HFFc6 (cell line): ENCODE measurements at places on chromosomes 12 and 14.

GRCh38 chr12:51270951-51271518 lies 820 bp upstream of the SMAGP start:
- DNase-seq: peak; percentile 89

- no peak for DNase-seq
Measured at GRCh38 chr12:19482551-19483109, 43.3 kb downstream of the AEBP2 start.

GRCh38 chr12:3288690-3289089 lies 202.3 kb upstream of the PRMT8 start:
- no peak for DNase-seq

GRCh38 chr14:89267656-89268055 lies 149.4 kb downstream of the FOXN3 start:
- no peak for DNase-seq

DNA sequence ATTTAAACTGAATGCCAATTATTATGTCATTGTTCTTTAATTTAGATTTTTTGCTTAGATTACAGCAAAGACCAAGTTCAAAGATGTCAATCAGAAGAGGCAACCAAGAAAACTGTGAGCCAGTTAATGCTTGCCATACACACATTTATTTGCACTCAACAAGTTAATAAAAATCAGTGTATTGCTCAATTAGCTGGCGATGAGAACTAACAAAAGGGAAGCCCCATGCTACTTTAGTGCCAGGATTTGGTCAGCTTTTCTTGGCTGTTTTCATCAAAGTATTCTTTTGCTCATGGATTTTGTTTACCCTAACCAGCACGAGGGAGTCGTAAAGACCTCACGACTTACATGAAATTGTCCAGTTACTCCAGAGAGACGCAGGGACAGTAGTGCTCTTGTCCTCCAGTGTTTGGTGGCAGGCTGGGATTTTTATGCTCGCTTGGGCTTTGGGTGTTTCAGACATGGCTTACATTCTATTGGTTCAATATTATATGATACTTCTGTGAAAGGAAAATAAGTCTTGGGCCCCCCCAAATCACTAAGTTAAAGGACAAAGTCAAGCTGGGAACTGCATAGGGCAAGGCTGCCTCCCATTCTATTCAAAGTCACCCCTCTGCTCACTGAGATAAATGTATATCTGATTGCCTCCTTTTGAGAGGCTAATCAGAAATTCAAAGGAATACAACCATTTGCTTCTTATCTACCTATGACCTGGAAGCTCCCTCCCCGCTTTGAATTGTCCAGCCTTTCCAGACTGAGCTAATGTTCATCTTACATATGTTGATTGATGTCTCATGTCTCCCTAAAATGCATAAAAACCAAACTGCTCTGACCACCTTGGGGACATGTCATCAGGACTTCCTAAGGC lies 7.4 kb upstream of the B4GALNT1 start:
- no peak for DNase-seq

DNA sequence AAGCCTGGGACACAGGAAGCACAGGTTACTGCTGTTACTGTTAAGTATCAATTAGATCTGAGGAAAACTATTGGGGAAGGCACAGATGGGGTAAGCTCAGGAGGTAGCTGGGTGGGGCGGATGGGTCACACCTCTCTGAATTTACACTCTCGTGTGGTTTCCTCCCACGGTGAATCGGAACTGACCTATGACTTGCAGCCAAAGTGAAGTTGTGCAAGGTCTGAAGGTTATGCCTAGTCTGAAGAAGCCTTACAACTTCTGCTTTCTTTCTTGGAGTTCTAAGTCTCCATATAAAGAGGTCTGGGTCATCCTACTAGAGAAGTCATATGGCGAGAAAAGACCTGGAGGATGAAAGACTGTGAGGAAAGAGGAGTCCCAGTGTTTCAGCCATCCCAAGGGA lies 25.6 kb upstream of the GPATCH2L start:
- DNase-seq: no peak

DNA sequence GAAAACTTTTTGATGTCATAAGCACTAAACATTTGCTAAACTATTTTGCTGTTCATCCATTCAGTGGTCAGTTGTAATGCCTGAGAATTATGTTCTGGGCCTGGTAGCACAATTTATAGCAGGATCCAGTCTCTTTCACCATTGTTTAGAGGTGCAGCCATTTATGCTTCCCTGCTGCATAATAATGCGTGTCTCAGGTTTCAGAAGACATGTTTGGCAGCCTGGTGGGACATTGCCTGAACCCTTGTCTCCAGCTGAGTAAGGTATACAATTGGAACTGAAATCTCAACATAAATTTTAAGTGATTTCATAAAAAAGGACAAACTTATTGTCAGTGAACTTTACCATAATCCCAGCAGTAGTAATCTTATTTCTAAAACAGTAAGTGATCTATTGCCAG lies 94.8 kb downstream of the POLR3B start:
- DNase-seq: no peak

DNA sequence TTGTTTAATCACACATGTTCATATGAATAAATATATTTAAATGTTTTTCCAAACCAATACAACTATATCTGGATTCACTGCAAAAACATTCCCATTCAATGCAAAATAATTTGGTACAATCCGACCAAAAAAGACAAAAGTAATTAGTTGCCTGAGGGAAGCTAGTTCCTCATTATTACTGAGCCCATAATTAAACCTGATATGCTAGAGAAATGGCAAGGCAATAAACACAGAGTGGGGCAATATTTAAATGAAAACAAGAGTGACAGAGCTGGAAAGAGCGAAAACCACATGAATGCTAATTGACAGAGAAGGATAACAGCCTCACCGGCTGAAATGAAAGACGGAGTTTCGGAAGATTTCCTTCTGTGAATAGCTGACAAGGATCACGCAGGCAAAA lies 82.6 kb downstream of the TMCC3 start:
- no peak for DNase-seq
